ENCODE measurements at places on chromosomes 2 and 18. TPM values are rescaled to one million over a fixed set of nuclear protein-coding genes. Genes with fewer than 3 reads are reported as not detected.

DNA sequence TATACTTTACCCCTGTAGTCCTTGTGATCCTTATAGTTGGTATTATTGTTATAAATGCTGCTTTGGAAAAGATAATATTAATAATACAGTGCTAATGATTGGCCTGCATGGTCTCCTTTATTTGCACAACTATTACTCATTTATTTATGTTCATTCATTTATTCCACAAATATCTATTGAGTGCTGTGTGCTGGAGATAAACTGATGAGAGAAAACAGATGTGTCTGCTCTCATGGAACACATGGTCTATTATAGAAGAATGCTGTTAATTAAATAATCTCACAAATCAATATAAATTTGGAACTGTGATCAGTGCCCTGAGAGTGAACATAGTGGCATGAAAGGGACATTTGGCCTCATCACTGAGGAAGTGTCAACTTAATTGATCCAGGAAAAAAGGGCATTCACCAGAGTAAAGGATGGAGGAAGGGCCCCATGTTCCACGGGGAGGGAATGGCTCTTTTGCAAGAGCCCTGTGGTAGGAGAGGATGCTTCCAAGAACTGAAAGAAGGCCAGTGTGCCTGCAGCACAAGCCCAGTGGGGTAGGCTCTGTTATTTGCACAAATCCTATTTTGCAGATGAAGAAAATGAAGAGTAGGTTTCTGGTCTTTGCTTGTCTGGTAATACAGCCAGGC is 91.5 kb upstream of the STK39 start:
- no peak for DNase-seq

DNA sequence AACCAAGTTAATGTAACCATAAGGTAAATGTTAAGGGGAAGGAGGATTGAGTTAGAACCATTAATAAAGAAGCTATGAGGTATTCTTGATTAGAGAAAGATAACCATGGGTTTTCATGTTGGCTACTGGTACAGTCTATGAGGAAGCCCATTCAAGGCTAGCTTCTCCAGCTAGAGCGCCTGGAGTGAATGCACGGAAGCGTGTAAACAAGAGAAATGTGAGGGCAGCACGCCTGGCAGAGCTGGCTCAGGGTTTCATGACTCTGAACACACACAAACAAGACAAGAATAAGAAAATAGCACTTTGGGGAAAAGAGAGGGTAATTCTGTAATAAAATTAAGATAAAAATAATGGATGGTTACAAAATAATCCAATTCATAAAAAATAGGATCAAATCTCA is 255.3 kb downstream of the PDE11A start:
- DNase-seq, result no peak

- DNase-seq, result no peak
Measured at GRCh38 chr18:79570266-79571201, 109.1 kb upstream of the CTDP1 start.

DNA sequence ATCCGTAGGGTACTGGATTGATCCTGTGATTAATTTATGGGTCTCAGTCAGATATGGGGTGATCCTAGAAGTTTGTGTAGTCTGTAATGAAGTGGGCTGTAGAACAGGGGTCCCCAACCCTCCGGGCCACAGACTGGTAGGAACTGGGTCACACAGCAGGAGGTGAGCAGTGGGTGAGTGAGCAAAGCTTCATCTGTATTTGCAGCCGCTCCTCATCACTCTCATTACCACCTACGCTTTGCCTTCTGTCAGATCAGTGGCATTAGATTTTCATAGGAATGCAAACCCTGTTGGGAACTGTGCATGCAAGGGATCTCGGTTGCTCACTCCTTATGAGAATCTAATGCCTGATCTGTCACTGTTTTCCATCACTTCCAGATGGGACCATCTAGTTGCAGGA is 48.8 kb downstream of the EML4 start:
- no peak for DNase-seq

DNA sequence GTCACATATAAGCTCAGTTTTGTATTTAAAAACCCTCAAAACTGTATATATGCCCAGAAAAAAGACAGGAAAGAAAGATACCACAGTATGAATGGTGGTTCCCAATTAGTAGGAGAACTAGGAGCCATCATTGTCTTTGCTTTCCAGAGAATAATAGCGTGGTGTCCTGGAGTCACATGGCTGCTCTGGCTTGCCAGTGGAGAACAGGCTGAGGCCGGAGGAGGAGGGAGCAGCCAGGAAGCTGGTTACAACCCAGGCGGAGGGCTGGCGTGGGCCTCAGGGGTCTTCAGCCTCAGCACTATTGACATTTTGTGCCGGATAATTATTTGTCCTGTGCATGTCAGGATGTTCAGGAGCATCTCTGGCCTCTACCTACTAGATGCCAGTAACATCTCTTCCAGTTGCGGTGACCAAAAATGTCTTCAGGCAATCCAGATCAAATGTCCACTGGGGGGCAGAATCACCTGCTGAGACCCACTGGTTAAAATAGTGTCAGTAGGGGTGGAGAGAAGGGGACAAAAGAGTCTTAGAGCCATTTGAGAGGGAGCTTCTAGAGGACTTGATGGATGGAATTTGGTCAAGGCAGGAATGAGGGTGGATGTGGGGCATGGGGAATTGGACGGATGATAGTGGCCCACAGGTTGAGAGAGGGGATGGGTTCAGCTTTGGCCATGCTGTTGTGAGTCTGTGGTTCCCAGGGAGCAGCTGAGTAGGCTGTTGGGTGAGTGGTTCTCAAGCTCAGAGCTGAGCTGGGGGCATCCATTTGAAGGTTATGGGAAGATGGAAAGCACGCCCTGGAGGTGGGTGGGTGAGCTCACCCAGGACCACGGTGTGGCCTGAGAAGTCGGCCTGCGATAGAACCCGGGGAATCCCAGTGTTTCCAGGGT is 144.9 kb downstream of the AGAP1 start:
- DNase-seq, result no peak

GRCh38 chr18:65919663-65920062 is 168.9 kb downstream of the CDH7 start:
- no peak for DNase-seq

GRCh38 chr2:197248623-197249022 is 62.0 kb downstream of the ANKRD44 start:
- DNase-seq, result no peak

DNA sequence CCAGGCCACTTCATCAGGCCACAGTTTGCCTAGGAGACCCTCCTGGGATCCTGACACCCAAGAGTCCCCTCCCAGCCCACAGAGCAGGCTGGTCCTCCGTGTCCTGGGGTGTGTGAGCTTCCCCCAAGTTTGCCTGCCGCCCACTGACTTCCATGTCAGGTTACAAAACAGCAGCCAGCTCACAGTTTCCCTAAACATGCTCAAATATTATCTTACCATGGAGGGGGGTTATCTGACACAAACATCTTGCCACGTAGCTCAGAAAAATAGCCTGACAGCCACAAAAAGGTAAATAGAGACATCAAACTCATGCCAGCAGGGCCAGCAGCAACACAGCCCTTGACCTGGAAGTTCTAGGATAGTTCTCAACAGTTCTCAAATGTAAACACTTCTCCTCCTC is 346.5 kb downstream of the TNS1 start:
- DNase-seq, result no peak

DNA sequence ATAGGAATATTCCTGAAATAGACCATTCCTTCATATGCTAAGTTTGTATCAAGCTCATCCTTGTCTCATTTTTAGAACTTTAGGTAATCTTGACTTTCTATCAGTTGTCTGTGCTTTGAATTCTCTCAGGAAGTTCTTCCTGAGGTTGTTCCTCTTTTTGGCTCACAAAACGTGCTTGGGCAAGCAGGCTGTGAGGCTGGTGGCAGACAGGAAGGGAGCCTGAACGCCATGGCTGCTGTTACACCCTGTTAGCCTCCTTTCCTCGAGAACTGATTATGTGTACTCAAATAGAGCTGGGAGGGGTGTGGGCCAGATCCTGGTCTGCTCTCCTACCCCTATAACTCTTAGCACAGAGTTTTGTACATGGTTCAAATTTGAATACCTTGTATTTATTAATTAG is 136.4 kb upstream of the CELF4 start:
- no peak for DNase-seq

DNA sequence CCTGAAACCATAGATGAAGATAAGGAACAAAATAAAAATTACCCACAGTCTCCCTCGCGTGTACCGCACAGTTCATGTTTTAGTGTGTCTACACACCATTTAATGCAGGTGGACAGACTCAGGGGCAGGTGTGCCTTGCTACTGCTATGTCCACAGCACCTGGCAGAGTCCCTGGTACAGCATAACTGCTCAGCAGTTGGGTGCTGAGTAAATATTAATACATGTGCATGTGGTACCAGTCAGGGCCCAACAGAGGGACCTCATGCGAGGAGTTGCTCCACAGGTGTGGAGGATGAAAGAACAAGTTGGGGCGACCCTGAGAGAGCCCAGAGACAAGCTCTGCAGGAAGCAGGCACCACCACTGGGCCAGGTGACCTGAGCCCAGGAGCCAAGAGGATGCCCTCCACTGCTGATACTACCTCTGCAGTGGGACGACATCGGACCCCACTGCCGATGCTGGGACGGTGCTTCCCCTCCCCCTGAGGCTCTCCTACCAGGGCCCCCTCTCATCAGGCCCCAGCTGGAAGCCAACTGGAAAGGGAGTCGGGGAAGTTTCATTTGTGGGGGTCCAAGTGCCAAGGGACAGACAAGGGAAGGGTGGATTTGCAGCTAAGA is 100.8 kb downstream of the NEDD4L start:
- peak; percentile 80 for DNase-seq

- no peak for DNase-seq
Measured at GRCh38 chr2:11147263-11147662, 8.0 kb upstream of the SLC66A3 start.

DNA sequence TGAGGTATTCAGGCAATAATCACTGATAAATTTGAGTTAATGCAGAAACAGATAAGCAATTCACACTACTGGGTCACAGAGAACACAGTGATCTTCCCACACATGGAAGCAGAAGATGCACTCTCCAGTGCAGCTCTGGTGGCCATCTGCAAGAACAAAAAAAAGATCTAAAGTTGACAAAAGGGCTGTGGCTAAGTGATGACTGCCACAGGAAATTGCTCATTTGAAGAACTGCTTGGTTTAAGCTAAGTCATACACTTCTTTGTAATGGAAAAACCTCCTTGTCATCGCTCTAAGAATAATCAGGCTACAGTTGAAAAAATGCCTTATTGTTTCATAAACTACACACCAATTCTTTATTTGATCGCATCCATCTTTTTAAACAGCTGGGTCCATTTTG is 115.1 kb downstream of the DTNB start:
- no peak for DNase-seq

DNA sequence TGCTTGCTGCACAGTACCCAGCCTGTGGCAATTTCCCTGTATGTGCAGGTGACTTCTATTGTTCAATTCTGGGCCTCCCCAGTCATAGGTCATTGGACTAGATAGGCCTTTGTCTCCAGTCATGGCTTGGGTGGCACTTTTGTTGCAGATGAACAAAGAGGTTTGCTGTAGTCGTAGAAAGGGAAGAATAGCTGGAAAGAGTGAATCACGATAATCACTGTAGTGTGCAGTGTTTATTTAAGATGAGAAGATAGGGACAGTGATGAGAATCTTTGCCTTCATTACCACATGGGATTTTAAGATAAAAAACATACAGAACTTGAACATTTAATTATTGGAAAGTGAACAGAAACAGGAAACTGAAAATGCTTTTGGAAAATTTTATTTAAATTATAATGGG is 156.1 kb upstream of the CYRIA start:
- no peak for DNase-seq

- no peak for DNase-seq
Measured at GRCh38 chr18:63247926-63248325, 71.6 kb downstream of the BCL2 start.

GRCh38 chr2:215787565-215788178 is 225.7 kb downstream of the MREG start:
- no peak for DNase-seq

GRCh38 chr2:112033600-112033999 is 21.5 kb upstream of the TMEM87B start:
- DNase-seq, result no peak

DNA sequence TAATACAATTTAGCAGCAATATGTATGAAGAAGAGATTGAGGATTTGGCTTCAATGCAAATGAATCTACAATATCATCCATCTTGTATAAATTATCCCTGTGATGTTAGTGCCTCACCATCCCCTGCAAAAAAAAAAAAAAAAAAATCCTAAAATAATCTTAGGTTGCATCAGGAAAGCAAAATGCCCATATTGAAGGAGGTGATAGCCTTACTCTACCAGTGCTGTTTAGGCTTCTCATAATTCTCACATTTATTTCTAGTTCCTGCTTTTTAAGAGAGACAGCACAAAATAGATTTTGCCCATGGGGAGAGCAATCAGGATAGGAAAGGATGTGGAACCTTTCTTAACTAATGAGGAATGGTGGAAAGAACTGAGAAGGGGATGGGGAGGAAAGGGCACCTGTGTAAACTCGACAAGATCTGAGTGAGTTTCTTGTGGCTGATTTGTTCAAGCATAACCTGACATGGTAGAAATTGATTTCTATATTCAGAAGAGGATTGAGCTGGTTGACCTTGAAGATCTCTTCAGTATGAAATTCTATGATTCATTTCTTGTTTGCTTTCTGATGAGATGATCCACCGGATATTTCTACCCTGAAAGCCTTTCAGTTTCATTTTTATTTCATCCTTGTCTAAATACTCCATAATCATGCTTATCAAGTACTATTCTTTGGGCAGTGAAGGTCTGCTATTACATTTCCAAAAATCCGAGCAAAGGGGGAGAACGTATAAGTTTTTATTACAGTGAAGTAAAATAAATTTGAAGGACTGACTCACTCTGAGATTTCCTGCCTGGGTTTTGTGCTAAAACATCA is 391.2 kb downstream of the PTPRM start:
- DNase-seq, result no peak

DNA sequence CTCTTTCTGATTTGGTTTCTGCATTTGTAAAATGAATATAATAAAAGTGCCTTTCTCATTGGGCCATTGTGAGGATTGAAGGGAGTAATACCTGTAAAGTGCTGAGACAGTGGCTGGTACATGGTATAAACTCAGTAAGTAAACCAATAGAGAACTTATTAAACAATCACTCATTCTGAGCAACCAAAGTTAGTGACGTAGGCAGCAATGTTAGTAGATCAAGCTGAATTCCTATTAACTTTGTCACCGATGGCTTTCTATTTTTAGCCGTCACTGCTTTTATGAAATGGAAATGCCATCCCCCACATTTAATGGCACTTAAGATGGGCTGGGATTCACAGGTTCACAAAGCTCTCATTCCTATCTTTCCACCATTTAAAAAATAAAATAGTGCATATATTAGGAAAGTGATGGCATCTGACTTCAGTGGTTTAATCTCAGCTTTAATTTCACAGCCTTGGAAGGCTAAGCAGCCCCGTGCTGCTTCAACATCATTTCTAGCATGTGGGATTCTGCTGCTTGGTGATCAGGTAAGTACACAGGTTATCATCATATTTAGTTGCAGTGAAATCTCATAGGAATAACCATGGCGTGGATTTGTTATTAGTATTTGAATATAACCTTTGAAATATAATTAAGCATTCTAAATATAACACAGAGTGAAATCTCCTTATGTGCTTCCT is 17.6 kb upstream of the PPP4R1 start:
- DNase-seq, result peak; percentile 67

The PELI1 gene
- 37.5 TPM for total RNA-seq

The POMC gene
- 0.92 TPM for total RNA-seq

The FASTKD2 gene
- 53.8 TPM for total RNA-seq

The NT5DC4 gene
- not detected for total RNA-seq

The DYNAP gene
- total RNA-seq, result not detected

The UGT1A9 gene
- total RNA-seq, result not detected

The MEP1B gene
- 1.1 TPM for total RNA-seq

The L3MBTL4 gene
- total RNA-seq, result 23.3 TPM
